Activated T-cell treated with anti-CD3 and anti-CD28 coated beads, Interleukin-2, amount 50 U/mL, for 1 hour (primary cell): ENCODE measurements at places on chromosomes 12 and 14.

- peak; percentile 34 for DNase-seq
Measured at GRCh38 chr12:95218150-95219133, 835 bp downstream of the VEZT start.

GRCh38 chr14:71332476-71332875 lies 425.2 kb downstream of the PCNX1 start:
- DNase-seq = no peak

DNA sequence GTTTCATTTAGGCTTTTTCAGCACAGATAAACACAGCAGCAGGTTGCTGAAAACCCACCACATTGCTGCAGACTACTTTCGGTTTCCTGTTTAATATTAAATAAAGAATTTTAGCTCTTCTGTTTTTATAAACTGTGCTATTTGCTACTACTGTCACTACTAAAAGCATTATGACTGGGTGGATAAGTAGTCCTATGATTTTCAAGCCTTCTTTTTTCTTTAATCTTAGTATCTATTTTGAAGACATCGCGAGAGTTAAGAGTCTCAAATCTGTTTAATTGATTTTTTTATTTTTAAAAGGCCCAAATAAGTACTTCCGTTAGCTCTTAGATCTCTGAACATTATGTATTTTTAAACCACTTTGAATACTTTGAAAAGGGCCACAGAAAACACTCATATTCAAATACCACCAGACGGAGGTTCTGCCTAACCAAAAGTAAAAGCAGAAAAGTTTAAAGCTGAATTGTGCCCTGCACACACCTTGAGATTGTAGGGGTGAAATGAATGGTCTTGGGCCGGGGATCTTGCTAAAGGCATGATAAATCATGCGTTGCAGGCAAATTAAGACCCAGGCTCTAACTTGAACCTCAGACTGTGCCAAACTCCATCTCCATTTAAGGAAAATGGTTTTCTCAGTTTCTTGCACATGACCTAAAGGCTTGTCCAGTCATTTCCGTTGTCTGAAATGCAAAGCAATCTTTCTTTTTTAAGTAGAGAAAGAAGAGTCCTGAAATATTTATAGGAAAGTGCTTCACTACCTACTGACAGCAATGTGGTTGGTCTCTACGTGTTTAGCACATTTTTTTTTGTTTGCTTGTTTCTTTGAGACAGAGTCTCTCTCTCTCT lies 13.6 kb upstream of the FOXN3 start:
- peak; percentile 18 for DNase-seq

DNA sequence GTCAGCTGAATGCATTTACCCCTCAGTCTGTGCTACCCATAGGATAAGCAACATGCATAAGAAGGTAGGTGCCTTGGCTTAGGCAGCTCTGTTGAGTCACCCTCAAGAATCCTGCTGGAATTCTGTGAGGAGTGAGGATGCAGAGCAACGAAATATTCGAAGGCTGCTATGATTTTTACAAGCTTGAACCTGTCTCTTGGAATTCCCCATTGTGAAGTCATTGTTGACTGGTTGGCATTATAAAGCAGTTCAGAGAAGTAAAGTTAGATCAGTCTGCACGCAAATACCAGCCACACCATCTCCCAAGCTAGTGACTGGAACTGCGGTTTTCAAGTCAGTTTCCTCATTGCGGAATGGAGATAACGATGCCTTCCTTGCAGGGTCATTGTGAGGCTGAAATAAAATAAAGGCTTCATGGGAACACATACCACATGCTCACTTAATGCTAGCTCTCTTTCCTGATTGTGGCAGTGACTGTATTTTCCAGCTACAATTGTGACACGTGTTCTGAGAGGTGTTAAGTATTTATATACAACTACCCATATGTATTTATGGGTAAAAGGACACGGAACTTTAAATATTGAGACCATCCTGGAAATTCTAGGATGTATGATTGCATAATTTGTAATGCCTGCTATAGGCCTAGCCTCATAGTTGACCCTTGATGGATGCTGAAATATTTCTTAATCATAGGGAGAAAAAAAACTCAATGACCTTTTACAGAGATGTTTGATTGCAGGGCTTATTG lies 96.7 kb downstream of the ETV6 start:
- no peak for DNase-seq

DNA sequence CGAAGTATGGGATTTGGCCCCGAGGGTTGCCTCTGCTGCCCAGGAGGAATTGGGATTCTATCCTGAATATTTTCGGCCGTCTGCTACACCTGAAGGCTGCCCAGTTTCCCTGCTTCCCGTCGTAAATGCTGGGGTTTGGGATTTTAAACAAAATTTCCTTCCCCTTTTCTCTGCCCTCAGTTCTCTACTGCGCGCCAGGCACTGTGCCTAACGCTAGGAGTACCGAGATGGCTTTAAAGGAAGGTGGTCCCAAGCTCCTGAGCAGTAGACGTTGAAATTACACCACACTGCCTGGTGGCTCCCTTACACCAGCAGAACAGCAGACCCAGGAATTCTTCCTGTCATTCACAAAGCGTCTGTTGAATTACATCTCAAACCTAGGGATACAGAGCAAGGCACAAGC lies 566 bp upstream of the PRDM4 start:
- DNase-seq = no peak

GRCh38 chr14:61644175-61644574 lies 51.1 kb upstream of the HIF1A start:
- DNase-seq = no peak

- no peak for DNase-seq
Measured at GRCh38 chr12:52316701-52317100, 4.5 kb downstream of the KRT83 start.

GRCh38 chr12:32198555-32198954 lies 91.9 kb downstream of the BICD1 start:
- no peak for DNase-seq

DNA sequence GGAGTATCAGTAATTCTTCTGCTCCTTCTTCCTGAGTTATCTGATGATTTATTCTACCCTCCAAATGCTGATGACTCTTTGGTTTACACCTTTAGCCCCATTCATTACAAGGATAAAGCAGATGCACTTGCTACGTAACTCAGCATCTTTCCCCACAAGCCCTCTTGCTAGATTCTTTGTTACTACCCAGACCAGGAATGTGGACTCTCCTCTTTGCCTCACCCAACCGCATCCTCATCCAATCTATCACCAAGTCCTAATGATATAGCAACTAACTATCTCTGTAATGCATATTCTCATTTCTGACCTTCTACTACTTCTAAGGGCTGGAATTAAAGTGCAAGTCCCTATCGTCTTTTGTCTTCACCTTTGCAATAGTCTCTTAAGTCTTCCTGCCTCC lies 9.2 kb downstream of the KRT1 start:
- no peak for DNase-seq

DNA sequence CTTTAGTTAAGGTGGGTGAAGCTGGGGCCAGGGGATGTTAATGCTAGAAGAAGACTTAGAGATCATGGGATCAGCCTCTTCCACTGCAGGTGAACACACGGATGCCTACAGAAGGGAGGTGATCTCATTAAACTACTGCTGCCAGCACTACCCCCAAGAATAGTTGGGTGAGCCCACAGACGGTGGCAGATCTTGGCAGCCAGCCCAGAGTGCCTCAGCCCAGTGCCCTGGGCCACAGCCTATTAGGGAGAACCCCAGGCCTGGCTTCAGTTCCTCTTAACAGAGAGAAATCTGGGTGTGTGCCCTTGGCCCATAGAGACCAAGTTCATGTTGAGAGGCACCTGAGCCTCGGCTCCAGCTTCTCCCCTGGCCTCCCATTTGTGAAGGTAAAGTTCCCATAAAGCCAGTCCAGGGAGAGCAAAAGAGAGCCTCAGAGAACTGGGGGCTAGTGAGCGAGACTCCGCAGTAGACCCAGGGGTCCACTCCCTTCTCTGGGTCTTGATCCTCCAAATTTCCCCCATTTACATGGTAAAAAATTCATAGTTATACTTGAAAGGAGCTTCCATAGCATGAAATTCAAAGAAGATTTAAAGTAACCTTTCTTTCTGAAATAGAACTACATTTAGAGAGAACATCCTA lies 125.0 kb upstream of the CCND2 start:
- peak; percentile 51 for DNase-seq

- no peak for DNase-seq
Measured at GRCh38 chr14:34732802-34733201, 18.4 kb upstream of the CFL2 start.

- DNase-seq = peak; percentile 59
Measured at GRCh38 chr12:113056631-113057488, at the start of gene DTX1. TSS of gene DTX1 (plus strand) at chr12:113056730. CDS start at chr12:113058193, 1,463 bp downstream.

GRCh38 chr12:89468017-89468416 lies 56.6 kb downstream of the GALNT4 start:
- no peak for DNase-seq

DNA sequence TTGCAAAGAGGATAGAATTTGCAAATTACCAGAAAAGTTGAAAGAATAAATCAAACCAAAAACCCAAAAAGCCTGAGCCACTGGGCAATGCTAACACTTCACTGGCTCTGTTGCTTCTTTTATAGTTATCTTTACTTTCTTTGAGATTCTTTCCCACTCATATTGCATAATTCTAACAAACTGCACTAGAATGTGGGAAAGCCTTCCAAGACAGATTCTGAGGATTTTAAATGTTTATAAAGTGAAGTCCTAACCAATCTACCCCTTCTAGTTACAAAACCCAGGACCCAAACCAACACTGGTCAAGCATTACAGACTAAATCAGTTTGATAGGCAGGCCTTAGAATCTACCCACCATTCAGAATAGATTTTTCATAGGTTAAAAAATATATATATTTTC lies 150.9 kb downstream of the MED13L start:
- no peak for DNase-seq

DNA sequence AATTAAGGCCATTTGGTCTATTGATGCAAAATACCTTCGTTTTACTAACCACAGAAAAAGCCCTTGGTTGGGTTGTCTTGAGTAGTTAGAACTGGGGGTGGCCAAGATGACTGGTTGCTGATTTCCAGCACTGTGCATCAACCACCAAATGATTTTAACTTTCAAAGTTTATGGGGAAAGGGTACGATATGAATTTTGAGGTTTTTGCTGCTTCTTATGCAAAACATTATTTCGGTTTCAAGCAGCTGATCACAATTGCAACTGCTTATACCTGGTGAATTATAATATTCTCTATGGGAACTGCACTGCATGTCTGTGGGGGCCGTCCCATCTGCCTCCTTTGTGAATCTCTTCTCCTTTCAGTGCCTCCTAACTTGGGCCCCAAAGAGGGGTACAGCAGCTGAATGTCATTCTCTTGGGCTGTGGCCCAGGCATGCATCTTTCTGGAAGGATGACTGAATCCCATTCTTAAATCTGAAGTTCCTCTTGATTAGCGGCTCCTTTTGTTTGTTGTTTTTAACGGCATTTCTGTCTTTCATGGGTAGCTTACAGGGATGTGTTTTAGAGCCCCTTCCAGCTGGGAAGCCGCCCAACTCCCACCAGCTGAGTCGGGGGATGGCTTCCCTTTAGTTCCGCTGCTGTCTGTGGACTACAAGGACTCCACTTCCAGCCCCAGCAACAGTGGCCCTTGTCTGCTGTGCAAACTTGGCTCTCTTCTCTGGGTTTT lies 479.8 kb downstream of the ZFP36L1 start:
- no peak for DNase-seq

GRCh38 chr14:74427651-74428050 lies 1.6 kb upstream of the SYNDIG1L start:
- no peak for DNase-seq

DNA sequence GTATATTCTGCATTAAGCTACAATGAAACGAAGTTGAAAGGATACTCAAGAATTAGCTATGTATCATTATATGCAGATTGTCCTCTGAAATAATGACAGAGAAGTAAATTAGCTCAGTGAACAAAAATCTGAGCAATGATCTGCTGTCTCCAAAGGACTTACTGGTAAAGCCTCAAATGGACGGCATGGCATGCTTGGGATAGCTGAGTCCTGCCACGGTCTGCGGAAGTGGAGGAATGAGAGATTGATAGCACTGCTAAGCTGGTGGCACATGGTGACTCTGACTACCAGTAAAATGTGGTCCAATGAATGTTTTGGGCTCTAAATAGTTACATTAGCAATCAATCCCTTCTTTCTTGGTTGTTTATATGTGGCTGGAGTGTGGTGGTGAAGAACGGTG lies 3.7 kb upstream of the DENND5B start:
- DNase-seq = no peak

DNA sequence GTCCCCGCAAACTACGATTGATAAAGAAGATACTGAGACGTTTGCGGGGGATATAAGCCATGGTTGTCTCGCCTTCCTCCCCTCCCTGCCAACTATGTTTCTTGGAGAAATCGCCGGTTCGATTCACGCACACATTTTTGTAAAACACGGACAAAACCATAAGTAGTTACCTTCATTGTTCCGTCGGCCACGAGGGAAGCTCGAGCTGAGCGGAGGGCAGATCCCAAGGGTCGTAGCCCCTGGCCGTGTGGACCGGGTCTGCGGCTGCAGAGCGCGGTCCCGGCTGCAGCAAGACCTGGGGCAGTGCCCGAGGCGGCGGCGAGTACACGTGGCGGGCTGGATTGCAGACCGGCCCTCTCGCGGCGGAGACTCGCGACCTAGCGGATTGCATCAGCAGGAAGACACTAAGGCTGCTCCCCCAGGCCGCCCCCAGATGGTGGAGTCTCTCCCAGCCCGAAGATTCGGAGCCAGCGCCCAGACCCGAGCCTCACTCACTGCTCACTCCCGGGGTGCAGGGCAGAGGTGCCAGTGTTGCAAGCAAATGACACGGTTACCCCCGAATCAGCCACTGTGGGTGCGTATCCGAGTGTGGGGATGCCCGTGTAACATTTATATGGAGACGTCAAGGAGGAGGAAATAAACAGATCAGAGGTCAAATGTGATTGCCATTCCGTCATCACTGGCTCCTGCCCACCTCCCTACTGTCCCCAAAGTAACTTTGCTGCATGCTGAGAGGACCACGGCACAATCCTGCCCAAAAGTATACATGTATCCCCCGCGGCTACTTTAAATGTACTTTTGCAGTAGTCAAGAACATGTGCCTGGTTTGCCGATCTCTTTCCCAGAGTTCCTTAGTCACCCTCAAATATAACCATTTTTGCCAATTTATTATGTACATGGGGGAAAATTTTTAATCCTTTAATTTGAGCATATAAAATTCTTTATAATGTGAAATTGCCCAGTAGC lies at the start of gene BCAT1:
Gene BCAT1, minus strand, starts transcription at position 345 of the 966 bp plus-strand sequence. Its CDS starts 169 bp downstream, at position 176.
- DNase-seq = peak; percentile 25

DNA sequence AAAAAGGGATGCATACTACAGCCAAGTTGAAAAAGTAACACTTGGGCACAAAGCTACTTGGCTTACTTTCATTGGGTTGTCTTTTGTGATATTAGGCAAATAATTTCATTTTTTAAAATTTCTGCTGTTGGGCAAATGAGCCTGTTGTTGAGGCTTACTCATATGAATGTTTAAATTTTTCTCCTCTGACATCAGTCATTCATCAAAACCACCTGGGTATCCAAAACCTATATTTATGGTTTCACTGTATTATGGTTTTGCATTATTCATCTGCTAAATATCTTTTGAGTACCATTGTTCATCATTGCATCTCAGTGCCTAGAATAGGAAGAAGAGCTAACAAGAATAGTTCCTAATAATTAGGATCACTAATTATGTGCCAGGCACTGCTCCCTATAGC lies 28.1 kb downstream of the DYRK2 start:
- DNase-seq = no peak
